Amniotic stem cell (primary cell): ENCODE measurements at places on chromosomes 6 and 20.

GRCh38 chr20:415820-416322 is 7.8 kb downstream of the RBCK1 start:
- no peak for DNase-seq

- no peak for DNase-seq
Measured at GRCh38 chr20:56855708-56856107, 226.6 kb downstream of the TFAP2C start.

- DNase-seq: no peak
Measured at GRCh38 chr6:112007805-112008204, 46.1 kb upstream of the CCN6 start.

- no peak for DNase-seq
Measured at GRCh38 chr6:129593233-129593564, 116.8 kb downstream of the ARHGAP18 start.

GRCh38 chr20:45913116-45913515 is 1.2 kb upstream of the PLTP start:
- no peak for DNase-seq

- no peak for DNase-seq
Measured at GRCh38 chr6:88493717-88494116, 327.6 kb upstream of the CNR1 start.

- DNase-seq: no peak
Measured at GRCh38 chr20:63735859-63736718, at the start of gene LIME1. Gene LIME1 (plus strand): TSS chr20:63736664. CDS start chr20:63737550, 886 bp downstream.

- DNase-seq: no peak
Measured at GRCh38 chr20:62716198-62716940, 7.7 kb downstream of the NTSR1 start.

- DNase-seq: no peak
Measured at GRCh38 chr6:104472021-104472901, 387.5 kb downstream of the HACE1 start.

- no peak for DNase-seq
Measured at GRCh38 chr20:31842471-31843157, 2.8 kb downstream of the FOXS1 start.

GRCh38 chr6:158552055-158552795 is 7.7 kb upstream of the TMEM181 start:
- no peak for DNase-seq
